ENCODE measurements at places on chromosomes 2 and 18.
A peak's percentile ranks its signal among the peaks of the same experiment; 100 is the strongest.

DNA sequence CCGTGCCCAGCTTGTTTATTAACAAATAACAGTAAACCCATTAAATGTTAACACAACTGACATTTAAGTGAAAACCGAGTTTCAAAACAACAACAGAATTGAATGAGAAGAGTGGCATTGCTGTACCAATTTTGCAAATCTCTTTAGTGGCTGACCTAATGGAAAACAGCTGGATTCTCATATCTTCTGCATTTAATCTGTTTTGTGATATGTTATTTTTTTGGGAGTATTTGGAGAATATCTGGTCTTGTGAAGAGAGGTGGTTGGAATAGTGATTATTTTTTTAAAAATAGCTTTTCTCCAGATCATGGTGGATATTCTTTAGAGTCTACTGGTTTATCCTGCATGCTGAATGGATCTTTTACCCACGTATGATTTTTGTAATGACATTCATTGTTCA lies 51.1 kb downstream of the TAF4B start:
- no peak for DNase-seq

DNA sequence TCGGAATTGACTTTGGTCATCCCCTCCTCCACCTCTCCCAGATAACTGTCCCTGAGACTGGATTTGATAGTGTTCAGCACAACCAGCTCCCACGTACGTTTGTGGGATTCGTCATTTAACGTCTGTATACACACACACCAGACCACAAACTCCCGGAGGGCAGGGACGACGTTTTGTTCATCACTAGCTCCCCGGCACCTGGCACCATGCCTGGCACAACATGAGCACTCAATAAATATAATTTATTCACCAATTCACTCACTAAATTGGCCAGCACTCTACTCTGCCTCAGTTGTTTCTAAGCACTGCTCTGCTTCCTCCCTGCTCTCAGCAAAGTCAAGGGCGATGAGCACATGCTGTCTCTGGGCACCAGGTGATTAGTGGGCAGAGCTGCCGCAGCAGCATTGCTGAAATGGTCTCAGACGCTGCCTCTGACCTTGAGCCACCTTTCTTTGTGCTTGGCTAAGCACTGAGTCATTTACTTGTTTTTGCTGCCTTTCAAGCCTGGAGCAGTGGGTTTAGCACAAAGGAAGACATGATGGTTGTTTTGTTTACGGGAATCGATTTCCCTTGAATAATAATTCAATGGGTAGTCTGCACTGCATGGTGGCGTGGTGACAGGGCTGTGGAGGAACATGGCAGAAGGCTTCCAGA lies 19.3 kb upstream of the LOXHD1 start:
- DNase-seq, result peak; percentile 6

DNA sequence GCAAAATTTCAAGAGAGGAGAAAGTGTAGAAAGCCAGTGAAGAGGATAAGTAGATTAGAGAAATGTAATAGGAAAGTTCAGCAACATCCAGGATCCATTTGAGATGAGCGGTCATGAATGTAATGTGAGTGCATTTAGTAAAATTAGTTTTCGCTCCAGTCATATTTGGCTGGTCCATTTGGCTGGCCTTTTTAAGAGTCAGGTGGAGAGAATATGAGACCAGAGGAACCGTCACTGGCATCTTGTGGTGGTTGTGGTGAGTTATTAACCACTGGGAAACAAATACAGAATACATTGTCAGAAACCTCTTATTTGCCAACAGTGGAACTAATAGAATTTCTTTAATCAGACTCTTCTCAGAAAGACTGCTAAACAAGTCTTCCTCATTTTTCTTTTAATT lies 1064.3 kb upstream of the CDH2 start:
- no peak for DNase-seq

DNA sequence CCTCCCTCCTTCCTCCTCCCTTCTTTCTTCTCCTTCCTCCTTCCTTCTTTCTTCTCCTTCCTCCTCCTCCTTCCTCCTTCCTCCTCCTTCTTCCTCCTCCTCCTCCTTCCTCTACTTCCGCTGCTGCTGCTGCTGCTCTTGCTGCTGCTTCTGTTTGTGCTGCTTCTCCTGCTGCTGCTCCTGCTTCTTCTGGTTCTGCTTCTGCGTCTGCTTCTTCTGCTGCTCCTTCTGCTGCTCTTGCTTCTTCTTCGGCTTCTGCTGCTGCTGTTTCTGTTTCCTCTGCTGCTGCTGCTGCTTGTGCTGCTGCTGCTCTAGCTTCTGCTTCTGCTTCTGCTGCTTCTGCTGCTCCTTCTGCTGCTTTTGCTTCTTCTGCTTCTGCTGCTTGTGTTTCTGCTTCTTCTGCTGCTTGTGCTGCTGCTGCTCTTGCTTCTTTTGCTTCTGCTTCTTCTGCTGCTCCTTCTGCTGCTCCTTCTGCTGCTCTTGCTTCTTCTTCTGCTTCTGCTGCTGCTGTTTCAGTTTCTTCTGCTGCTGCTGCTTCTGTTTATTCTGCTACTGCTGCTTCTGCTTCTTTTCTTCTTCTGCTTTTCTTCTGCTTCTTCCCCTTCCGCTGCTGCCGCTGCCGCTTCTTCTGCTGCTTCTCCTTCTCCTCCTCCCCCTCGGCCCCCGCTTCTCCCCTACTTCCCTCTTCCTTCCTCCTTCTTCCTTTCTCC lies 8.6 kb downstream of the SNRNP27 start:
- no peak for DNase-seq

GRCh38 chr2:30288561-30288960 lies 57.2 kb downstream of the LBH start:
- DNase-seq, result peak; percentile 32
